Activated CD8-positive, alpha-beta memory T cell treated with anti-CD3 and anti-CD28 coated beads for 1 hour (primary cell): ENCODE measurements at places on chromosomes 6 and 20.

DNA sequence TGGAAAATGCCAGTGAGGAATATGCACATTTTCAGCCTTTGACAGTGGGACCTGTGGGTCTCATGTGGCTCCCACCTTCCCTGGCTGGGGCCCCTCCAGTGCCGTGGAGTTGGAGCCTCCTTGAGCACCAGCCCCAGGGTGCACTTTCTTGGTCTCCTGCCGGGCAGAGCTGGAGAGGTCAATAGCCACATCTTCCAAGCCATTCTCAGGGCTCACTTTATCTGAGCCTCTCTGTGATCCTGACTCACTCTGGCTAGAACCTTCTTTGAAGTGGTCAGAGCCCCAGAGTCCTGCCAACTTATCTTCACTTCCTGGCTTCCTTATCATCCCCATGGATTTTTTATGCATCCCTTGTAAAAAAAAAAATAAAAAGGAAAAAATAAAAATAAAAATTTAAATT is 5.7 kb downstream of the VSX1 start:
- DNase-seq: no peak

DNA sequence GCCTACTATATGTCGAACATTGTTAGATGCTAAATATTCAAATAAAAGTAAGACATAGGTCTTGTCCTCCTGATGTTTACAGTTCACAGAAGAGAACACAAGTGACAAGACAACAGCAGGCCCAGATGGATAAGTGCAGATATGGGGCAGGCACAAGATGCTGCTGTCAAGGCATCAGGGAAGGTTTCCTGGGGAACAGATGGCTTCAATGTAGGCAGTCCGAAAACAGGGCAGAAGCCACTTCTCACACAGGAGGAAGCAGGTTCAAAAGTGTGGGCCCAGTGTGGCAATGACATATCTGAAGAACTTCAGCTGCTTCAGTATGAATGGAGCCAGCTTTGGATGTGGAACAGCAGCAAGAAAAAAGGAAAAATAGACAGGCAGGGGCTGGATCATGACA is 32.5 kb downstream of the HLA-DPB1 start:
- no peak for DNase-seq

DNA sequence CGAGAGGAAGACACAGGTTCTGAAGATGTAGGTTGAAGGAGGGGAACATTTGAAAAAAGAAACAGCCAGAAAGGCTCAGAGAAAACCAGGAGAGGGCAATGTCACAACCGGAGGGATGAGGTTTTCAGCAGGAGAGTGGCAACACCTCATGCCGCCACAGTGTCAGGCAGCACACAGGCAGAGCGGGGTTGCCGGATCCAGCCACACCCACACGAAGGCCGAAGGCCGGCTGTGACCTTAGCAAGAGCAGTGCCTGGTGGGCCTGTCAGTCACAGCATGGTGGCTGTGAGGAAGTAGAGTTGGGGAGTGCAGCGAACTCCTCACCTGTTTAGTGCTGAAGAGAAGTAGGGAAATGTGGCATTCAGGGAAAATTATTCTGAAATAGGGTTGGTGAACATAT is 14.0 kb downstream of the HDDC2 start:
- no peak for DNase-seq

DNA sequence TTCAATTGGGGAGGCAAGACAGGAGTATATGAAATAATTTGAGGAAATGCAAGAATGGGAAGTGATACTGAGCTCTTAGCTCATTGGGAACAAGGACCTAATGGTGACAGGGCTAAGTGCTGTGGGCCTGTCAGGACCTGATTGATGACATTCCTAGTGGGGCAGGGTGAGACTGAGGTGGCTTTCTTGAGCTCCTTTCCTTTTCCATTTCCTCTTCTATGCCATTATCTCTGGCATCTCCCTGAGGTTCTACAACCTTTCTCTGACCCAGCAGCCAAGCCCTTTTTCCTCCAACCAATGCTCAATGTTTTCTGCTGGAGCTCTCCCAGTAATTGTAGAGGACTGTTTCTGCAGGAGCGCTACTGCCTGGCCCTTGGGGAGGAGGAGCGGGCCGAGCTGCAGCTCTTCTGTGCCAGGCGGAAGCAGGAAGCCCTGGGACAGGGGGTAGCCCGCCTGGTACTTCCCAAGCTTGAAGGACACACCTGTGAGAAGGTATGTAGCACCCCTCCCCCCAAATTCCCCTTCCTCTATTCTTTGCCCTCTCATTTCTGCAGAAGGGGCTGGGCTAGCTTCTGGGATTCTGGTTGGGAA is 2.8 kb upstream of the TOMM6 start:
- no peak for DNase-seq

- DNase-seq: no peak
These were observed 41.6 kb upstream of the FRMD1 start for GRCh38 chr6:168120390-168121302.

DNA sequence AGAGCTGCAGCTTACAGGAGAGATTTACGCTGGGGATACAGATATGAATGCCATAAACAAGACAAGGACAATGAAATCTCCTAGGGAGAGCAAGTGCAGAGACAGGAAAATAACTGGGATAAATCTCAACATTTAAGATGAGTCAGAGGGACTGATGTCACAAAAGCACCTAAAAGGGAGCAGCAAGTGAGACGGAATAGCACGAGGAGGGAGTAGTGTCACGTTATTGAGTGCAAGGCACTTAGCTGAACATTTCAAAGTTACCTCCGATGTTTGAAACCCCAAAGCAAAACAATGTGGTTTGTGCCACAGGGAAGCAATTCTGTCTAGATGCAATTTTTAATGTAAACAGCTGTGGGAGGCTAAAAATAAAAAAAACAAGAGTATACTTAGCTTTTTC is 1131.7 kb upstream of the EYS start:
- DNase-seq: no peak

- DNase-seq: no peak
These were observed 5.2 kb downstream of the FOXO3 start for GRCh38 chr6:108565893-108566292.
